ENCODE measurements at places on chromosomes 12 and 14.
A peak's percentile ranks its signal among the peaks of the same experiment; 100 is the strongest.

DNA sequence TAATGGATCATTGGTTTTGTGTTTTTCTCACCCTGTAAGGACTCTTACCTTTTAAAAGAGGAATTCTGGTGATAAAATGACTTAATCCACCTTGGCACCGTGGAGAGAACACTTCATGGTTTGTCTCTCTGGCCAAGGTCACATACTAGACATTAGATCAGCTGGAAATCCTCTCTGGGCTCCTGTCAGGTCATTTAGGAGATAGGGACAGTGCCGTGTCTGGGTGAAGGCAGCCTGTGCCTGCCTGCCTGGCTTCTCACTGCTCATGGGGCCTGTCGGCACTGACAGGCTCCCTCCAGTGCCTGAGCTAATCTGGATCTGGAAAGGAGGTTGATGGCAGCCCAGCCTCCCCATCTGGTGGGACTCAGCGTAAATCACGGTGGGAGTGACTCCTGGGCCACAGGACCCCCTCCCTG lies 5.7 kb downstream of the CRADD start:
- peak; percentile 77 for DNase-seq

- DNase-seq = peak; percentile 71
Measured at GRCh38 chr14:79548836-79549235, 662.5 kb downstream of the DIO2 start.

DNA sequence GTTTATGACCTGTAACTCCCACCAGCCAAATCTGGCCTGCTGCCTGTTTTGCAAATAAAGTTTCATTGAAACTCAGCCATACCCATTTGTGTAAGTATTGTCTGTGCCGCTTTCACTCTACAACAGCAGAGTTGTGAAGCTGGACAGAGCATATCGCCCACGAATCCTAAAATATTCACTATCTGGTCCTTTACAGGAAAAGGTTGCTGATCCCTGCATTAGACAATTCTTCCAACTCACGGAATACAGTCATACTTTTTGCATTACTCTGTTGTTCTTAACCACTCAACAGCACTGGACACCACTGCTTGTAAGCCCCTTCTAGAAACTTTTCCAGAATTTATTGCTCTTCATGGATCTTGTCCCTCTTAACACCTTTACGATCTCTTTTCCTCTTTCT lies 435.4 kb downstream of the EGLN3 start:
- DNase-seq = no peak

GRCh38 chr12:66035288-66035966 lies 95.1 kb downstream of the LLPH start:
- DNase-seq = peak; percentile 28

GRCh38 chr12:53770281-53770680 lies 18.5 kb upstream of the CISTR start:
- DNase-seq = no peak

GRCh38 chr14:20477211-20477876 lies 8.1 kb downstream of the PNP start:
- peak; percentile 65 for DNase-seq

DNA sequence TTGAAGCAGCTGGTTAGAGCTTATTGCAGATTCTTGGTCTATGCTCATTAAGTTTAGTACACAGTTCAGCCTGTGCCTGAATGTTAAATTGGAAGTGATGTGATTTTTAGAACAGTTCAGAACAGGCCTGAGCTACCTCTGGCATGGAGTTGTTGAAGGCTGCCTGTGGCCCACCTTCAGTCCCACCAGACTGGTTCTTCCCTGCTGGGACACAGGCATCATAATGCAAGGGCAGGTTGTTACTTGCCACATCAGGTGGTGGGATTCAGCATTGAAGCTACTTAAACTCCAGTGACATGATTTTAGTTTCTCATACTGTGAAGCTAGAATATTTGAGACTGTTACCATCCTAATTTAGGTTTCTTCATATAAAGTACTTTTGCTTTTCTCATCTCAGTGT lies 49.4 kb downstream of the PROX2 start:
- peak; percentile 9 for DNase-seq

DNA sequence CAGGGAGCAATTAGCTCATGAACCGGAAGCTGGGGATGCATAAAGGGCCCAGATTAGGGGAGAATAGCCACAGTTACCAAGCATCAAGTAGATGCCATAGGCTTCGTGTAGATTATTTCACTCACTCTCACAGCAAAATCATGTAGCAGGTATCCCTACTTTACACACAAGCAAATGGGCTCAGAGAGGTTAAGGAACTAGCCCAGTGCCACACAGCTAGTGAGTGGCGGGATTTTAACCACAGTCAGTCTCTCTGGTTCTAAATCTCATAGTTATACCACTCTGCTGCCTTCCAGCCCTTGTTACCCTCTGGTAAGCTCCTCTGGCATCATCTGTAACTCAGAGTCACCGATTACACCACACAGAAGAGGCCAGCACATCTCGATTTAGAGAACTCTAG lies 49.0 kb downstream of the IQSEC3 start:
- DNase-seq = no peak

All from mesendoderm (in vitro differentiated cells).